ENCODE measurements at places on chromosomes 3 and 15.

GRCh38 chr15:100570735-100571313, 31.2 kb downstream of the LINS1 start:
- no peak for DNase-seq

GRCh38 chr15:90004671-90005070, 3.5 kb downstream of the ZNF710 start:
- peak; percentile 37 for DNase-seq

DNA sequence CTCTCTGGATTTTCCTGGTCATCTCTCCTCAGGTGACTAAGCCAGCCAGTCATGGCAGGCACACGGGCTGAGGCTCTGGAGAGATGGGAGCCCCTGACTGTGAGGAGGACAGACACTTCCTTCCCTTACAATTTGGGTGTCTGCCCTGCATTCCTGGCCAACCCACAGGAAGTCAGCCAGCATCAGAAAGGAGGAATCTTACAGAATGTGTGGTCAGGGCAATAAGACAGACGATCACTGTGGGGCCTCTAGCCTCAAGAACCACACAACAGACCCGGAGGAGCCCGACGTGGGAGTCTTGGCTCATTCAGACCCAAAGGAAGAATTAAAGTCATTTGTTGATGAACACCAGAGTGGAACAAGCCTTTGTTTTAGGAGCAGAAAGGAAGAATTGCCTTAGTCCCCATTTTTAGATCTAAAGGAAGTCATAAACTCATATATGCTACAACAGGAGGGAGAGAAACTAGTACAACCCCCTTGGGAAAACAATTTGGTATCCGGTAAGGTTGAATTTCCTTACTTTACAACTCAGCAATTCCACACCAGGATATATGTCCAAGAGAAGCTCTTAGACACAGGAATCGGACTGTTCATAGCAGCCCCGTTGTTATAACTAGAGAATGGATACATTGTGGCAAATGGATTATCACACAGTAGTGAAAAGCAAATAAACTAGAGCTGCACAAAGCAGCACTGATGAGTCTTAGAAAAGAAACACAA, 62.2 kb downstream of the ABTB1 start:
- DNase-seq = peak; percentile 53

DNA sequence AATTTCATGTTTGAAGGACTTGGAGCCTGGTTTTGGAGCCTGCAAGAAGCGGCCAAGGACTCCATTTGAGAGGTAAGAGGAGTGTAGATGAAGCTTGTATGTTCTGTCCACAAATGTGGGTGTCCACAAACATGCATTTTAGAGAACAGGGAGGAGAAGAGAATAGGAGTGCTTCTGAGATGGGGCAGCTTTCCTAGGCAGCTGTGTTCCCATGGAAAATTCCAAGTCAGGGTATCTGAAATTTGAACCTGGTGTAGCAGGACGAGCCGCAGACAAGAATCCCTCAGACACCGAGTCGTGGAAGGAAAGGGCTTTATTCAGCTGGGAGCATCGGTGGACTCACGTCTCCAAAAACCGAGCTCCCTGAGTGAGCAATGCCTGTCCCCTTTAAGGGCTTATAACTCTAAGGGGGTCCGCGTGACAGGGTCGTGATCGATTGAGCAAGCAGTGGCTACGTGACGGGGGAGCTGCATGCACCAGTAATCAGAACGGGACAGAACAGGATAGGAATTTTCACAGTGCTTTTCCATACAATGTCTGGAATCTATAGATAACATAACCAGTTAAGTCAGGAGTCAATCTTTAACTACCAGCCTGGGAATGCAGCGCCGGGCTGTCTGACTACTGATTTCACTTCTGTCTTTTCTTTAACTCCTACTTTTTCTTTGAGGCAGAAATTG, 71.4 kb upstream of the WDR72 start:
- DNase-seq = no peak

GRCh38 chr3:128307029-128307633, 153.8 kb downstream of the EEFSEC start:
- no peak for DNase-seq

GRCh38 chr15:28184166-28184565, 85.1 kb upstream of the OCA2 start:
- DNase-seq = no peak

- no peak for DNase-seq
Measured at GRCh38 chr15:82731527-82731926, 21.9 kb upstream of the AP3B2 start.

GRCh38 chr15:63350178-63350621, 31.4 kb downstream of the CA12 start:
- peak; percentile 29 for DNase-seq

DNA sequence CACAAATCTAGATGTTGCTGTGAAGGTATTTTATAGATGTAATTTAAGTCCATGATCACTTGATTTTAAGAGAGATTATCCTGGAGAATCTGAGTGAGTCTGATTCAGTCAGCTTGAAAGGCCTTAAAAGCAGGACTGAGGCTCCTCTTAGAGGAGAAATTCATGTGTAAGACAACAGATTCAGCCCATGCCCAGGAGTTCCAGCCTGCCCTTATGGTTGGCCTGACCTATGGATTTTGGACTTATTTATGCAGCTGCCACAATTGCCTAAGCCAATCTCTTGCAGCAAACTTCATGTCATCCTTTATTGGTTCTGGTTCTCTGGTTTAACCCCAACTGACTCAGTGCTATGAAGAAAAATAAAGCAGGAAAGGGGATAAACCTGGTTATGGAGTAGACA, 296.5 kb upstream of the RASGRP1 start:
- DNase-seq = no peak

- no peak for DNase-seq
Measured at GRCh38 chr3:88589138-88589537, 439.4 kb downstream of the C3orf38 start.

- DNase-seq = no peak
Measured at GRCh38 chr3:197706658-197707057, 30.0 kb downstream of the RUBCN start.

GRCh38 chr3:188149587-188149986, 4.4 kb upstream of the LPP start:
- no peak for DNase-seq

DNA sequence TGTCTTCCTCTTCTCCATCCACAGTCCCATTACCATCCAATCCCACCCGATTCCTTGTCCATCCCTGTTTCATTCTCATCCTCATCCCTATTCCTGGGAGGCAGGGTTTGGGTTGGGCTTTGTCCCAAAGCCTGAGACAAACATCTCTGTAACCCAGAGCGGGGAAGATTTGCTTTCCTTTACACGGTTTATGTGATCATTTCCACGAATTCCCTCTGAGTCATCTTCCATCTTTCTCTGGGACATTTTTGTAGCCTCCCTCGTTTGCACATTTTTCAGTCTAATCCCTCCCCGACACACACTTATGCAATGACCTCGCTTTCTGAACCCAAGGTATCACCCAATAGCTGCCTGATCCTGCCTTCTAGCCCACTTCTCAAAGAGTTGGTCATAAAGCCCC, 22.8 kb downstream of the DUOX2 start:
- no peak for DNase-seq

- DNase-seq = no peak
Measured at GRCh38 chr3:13123013-13123654, 49.9 kb upstream of the IQSEC1 start.

DNA sequence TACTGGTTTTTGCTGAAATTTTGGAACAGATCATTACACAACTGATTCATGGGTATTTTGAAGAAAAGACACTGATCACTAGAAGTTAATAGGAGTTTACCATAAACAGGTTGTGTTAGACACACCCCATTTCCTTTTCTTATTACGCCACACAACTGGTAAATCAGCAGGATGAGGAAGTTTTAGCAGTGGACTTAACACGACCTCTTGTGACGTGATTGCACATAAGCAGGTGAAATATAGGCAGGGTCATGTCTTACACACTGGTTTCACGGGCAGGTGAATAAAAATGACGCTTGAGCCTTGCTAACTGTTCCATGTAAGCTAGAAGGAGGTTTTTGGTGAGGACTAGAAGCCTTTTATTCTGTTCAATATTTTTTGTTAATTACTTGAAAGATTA, 27.1 kb upstream of the TPRG1 start:
- no peak for DNase-seq

DNA sequence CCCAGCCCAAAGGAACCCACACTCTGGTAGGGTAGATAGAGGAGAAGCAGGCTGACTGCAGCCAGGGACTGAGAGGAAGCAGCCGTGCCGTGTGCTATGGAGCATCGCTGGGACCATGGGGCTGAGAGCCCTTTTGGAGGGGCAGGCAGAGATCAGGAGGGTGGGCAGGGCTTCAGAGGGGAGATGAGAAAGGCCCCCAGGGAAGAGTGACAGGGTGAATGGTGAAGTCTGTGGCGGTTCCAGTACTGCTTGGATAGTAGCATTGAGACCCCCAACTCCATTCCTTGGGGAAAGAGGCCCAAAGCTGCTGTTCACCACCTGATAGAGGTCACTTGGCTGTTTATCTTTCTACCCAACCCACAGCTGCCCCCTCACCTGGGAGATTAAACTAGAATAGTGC, 80.0 kb upstream of the MRPS22 start:
- DNase-seq = no peak

GRCh38 chr15:41870689-41871081, 23.2 kb downstream of the SPTBN5 start:
- no peak for DNase-seq

DNA sequence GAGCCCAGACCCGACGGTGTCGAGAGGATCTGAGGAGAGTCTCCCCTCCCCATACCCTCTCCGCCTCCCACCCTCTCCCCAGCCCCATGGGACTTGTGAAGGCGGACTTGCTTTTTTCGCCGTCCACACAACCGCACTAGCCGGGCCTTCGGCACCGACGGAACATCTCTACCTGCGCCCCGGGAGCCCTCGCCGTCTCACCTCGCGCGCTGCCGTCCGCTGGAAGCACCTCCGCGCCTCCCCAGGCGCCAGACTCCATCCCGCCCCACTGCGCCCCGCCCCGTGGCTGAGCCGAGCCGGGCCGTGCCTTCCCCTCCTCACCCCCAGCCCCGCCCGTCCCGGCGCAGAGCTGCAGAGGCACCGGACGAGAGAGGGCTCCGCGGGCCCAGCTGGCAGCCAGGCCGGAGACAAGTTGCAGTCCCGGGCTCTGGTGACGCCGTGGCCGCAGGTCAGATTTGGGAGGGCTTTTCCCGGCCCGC, at the start of the genes DUOX1 and DUOXA1:
DUOX1 (plus strand) TSS at position 344 of the 479 bp plus-strand sequence. CDS start 1,973 bp downstream, outside the sequence.
DUOXA1 (minus strand) TSS at position 229 of the 479 bp plus-strand sequence. CDS start 6,865 bp downstream, outside the sequence.
- DNase-seq = peak; percentile 26

- no peak for DNase-seq
Measured at GRCh38 chr15:92807971-92808571, 92.1 kb upstream of the CHD2 start.

- peak; percentile 60 for DNase-seq
Measured at GRCh38 chr3:8987645-8988383, 24.5 kb upstream of the RAD18 start.

DNA sequence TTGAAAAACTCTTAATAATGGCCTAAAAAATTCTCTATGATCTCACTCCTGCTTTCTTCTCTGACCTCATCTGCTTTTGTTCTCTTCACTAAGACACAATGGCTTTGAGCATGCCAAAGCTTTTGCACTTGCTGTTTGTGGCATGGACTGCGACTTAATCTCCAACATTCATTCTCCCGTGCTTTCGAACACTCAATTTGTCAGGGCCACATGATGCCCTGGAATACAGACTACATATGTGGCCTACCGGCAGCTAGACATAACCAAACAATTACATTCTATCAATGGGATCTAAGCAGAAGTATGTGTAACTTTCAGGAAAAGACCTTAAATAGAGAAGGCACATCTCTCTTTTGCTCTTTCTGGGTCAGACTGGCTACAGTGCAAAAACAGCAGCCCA, 506.5 kb downstream of the MAGI1 start:
- DNase-seq = peak; percentile 67

- DNase-seq = no peak
Measured at GRCh38 chr3:197950677-197951061, 679 bp downstream of the RPL35A start.

GRCh38 chr3:139764069-139764905, 86.5 kb upstream of the NMNAT3 start:
- no peak for DNase-seq

DNA sequence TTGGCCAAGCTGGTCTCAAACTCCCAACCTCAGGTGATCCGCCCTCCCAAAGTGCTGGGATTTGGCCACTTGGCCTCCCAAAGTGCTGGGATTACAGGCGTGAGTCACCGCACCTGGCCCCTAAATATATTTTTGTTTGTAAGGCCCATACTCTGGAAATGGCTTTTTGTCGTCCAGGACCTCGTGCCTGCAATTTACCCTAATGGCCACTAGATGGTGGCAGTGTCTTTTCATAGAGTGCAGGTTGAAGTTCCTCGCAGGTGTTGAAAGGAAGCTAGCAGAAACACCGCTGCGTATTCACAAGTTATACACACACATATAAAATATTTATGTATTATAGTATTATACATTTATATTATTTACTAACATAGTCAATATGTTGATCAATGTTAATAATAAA, 97.2 kb downstream of the LRTM1 start:
- no peak for DNase-seq

DNA sequence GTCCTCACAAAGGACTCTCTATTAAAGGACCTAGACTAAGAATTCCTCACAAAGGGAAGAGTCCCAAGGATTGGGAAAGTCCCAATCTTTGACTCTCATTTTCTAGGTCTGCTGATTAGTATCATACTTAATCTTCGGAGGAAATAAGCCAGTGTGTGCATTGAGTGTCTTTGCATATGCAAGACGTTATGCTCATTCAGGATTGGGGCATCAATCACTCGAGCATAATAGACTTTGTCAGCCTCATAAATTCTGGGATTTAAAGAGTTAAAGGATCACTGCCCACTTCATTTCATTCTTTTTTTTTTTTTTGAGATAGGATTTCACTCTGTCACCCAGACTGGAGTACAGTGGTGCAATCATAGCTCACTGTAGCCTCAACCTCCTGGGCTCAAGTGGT, 154.3 kb downstream of the RBPMS2 start:
- DNase-seq = no peak

DNA sequence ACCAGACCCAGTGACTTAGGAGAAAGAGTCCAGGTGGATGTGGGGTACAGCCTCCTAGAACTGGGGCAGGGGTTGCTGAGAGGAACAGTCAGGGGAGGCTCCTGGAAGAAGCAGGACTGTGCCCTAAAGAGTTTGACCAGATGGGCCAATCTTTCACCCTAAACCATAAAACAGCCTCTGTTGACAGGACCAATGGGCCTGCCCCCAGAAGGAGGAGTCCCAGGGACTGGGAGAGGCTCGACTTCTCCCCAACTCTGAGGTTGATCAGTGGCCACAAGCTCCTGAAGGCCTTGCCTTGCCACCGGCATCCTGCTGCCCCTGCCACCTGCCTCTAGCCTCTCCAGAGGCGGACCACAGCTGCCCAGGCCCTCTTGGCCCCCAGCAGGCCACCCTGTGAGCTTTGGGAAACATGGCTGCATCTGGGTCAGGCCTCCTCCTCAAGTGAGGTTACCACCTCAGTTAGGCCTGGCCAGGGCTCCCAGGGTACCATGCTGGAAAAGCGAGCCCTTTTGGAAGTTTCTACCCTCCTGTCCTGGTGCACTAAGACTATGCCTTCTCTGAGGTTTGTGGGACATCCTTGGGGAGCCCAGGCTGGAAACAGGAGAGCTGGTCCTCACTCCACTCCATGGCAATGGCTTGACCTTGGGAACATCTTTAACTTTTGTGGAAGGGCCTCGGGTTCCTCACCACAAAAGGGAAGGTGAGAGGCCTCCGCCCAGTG, 2.8 kb downstream of the VIPR1 start:
- DNase-seq = no peak

GRCh38 chr15:89371228-89372044, 36.8 kb upstream of the POLG start:
- DNase-seq = no peak

GRCh38 chr15:68196445-68197169, 8.5 kb downstream of the CALML4 start:
- DNase-seq = no peak

Measured in globus pallidus (tissue), 1 donor.